ENCODE measurements at places on chromosomes 11 and 22. TPM values are rescaled to one million over a fixed set of nuclear protein-coding genes. Genes with fewer than 3 reads are reported as not detected.

LMO2 gene
- total RNA-seq = 1.6 TPM

MS4A7 gene
- total RNA-seq = not detected

PIWIL4 gene
- 0.82 TPM for total RNA-seq

NDUFS3 gene
- 73.8 TPM for total RNA-seq

TTC9C gene
- total RNA-seq = 53.3 TPM

ZNF214 gene
- total RNA-seq = not detected

SYCE3 gene
- not detected for total RNA-seq

CDC42EP1 gene
- total RNA-seq = 0.47 TPM

OR5D14 gene
- total RNA-seq = not detected
